ENCODE measurements at places on chromosomes 2 and 18.

DNA sequence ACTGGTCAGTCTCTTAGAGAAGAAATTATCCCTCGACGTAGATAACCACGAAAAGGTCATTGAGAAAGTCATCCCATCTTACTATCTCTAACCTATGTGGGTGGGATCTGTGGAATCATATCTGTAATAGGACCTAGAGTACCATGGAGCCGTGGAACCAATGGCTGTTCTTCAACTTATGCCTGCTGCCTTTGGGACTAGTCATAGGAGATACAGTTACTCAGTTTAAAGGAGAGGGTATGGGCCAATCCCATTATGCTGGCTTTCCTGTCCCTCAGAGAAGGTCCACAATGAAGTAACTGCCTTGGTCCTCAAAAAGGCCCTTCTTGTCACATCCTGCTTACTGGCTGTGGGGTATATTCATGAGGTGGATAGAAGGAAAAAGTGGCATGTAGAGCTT is 77.5 kb downstream of the FEZ2 start:
- DNase-seq = no peak

DNA sequence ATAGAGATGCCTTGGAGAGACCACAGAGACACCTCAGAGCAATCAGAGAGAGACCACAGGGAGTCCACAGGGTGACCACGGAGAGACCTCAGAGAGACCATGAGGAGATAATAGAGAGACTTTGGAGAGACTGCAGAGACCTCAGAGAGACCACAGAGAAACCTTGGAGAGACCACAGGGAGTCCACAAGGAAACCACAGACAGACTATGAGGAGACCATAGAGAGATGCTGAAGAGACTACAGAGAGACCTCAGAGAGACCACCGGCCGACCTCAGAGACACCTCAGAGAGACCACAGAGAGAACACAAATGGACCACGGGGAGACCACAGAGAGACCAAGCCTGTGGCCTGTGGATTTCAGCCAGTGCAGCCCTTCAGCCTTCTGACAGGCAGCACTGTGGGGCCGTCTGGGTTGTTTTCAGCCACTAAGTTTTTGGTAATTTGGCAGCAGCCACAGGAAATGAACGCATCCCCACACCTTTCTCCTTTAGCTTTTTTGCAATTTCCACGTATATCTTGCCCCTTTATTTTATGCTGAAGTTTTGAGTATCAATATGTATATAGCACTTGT is 11.4 kb upstream of the TMEM18 start:
- no peak for DNase-seq

DNA sequence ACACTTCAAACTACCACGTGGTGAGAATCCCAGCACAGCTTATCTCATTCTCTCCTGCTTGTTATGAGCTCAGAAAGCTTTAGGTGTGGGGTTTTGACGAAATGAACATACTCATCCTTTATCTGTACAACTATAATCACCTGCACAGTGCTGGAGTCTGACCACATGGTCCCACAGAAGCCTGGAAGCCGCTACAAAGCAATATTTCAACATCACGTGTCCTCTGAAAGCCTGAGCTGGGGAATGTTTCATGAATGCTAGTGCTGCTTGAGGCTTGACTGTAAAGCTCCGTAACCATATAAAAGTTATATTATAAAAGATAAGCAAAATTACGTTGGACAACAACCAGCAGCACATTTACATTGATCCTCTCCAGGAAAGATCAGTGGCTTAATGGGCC is 43.9 kb downstream of the PIEZO2 start:
- no peak for DNase-seq

DNA sequence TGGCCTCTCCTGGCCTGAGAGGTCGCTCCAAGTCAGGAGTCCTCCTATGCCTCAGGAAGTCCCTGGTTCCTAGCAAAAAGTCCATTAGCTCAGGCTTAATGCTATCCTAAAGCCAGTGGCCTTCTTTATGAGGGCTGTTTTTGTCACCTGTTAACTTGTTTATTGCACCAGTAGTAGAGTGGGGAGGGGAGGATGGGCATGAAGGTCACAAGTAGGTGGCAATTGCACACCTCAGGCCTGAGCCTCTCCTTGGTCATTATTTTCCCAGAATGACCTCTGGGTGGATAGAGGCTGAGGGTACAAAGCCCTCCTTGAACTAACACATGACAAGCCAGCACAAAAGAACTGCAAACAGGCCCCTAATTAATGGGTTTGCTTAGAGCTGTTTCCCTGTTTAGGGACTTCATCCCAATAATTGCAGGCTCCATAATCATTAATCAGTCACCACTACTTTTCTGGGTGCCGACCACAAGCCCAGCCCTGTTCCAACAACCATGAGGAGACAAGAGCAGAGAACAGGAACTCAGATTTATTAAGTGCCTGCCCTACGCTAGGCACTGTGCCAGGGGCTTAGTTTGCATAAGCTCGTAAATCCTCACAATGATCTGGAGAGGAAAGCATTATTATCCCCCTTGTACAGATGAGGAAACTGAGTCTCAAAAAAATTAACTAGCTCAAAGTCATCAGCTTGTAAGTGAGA is 123.0 kb upstream of the PKDCC start:
- DNase-seq = no peak

GRCh38 chr18:8834881-8835280 is 129.5 kb downstream of the MTCL1 start:
- no peak for DNase-seq

DNA sequence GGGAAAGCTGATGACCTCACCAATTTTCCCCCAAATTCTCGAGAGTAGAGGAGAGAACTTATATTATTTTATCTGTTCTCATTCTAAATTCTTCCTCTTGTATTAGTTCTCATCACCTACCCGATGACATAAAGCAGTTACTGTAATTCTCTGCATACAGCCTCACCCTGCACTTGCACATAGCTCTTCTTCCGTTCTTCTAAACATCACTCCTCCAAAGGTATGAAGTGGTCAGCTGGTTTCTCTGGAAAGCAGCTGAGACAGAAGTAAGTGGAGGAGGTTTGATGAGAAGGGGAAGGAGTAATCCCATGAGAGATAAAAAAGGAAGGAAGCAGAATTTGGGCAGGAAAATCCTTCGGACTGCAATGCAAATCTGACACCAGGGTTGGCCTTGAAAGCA is 39.0 kb downstream of the FBXO48 start:
- no peak for DNase-seq

- no peak for DNase-seq
Measured at GRCh38 chr2:215900203-215900611, 113.1 kb downstream of the MREG start.

GRCh38 chr2:17538844-17539554 is 1.5 kb upstream of the VSNL1 start:
- DNase-seq = peak; percentile 78

GRCh38 chr18:74395648-74396154 is 61.4 kb downstream of the DIPK1C start:
- no peak for DNase-seq

- DNase-seq = no peak
Measured at GRCh38 chr2:26900831-26901321, 52.9 kb downstream of the DPYSL5 start.

DNA sequence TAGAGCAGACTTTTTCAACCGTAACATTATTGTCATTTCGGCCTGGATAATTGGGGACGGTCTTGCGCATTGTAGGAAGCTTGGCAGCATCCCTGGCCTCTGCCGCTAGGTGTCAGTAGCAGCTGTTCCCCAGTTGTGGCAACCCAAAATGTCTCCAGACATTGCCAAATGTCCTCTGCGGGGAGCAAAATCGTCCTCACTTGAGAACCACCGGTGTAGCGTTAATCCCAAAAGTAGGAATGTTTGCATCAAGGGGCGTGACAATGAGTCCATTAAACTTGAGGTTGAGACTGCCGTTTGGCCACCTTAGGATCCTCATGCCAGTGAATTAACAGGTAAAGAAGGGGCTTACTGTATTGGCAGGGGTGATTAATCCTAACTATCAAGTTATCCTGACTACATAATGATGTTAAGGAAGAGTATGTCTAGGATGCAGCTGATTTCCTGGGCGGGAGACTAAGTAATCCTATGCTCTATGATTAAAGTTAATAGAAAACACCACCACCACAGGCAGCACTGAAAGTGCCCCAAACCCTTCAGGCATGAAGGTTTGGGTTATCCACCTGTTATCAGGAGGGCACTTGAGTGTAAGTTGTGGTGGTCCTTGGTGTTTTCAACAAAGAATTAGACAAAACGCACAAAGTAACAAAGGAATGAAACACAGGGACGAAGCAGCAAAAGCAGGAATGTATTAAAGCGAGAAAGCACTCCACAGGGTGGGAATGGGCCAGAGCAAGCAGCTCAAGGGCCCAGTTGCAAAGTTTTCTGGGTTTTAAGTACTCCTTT is 4.9 kb upstream of the ZC3H8 start:
- peak; percentile 78 for DNase-seq

GRCh38 chr18:75478996-75479880 is 51.7 kb upstream of the SMIM21 start:
- DNase-seq = peak; percentile 79

DNA sequence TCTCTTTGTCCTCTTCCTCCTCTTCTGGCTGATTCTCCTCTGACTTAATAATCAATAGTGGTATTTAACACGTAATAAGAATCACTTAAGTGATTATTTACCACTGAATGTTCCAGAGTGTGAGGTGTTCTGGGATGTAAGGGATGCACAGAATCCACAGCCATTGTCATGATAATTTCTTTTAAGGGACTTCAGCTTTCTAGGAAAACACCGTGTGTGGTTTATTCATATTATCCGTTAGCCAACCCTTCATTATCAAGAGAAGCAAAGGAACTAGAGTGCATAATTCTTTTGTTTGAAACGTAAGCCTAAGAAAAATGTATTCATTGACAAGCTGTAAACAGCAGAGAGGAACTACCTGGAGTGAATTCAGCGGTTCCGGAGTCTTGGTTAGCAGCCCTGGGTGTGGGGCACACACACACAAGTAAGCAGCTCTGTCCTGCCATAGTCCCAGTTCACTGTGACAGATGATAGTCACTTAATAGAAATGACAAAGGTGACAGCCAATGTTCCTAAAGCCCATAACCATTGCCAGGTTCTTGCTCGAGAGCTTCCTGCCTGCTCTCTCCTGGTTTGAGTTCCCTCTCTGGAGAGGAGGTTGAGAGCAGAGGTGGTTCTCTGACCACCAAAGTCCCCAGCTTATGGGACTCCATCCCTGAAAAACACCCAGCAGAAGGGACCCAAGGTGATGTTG is 101.9 kb downstream of the ACOXL start:
- no peak for DNase-seq

- DNase-seq = no peak
Measured at GRCh38 chr2:144452169-144452988, 67.5 kb downstream of the ZEB2 start.

- DNase-seq = no peak
Measured at GRCh38 chr2:69026026-69026425, 13.0 kb downstream of the ANTXR1 start.
